NCI-H1092 treated with DMSO at 0.1 percent for 48 hours (cell line): ENCODE measurements at places on chromosomes 12 and 14.

DNA sequence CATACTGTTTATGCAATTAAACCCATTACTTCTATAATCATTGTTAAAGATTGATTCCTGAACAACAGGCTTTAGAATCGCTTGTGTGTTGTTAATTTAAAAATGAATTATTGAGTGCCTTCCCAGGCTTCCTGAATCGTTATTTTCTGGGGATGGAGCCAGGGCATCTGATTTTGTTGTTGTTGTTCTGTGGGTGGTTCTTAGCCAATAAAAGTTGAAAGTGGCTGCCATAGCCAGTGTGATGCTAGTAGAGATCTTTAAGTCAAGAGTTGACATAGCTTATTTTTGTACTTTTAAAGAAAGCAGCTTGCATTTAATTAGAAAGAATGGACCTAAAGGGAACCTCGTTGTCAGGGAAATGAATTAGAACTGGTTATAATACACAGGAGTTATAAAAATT is 6.4 kb downstream of the GOLGA5 start:
- DNase-seq: no peak

DNA sequence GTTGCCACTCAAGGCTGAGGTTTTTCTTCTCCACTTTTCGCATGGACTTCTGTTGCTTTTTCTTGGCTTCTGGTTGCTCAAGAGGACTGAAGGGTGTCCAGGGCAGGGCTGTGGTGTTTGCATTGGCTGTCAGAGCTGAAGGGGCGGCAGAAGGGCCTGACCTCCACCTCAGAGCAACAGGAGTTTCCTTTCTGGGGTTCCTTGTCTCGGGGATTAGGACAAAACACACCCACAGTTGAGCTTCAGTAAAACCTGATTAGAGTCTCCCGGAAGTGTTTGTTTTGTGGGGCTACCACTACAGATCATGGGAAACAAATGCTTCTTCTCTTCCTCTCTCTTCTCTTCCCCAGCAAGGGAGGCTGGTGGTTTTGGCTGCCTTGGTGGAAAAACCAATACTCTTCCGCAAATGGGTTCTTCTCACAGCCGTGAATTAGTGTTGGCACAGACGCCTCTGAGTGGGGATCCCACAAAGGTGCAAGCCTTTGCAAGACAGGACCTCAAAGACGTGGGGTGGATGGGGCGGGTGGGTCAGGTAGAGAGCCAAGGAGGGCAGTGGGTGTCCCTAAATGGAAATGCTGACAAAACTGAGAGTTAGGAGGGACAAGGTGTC is 317.7 kb upstream of the TBX3 start:
- no peak for DNase-seq

DNA sequence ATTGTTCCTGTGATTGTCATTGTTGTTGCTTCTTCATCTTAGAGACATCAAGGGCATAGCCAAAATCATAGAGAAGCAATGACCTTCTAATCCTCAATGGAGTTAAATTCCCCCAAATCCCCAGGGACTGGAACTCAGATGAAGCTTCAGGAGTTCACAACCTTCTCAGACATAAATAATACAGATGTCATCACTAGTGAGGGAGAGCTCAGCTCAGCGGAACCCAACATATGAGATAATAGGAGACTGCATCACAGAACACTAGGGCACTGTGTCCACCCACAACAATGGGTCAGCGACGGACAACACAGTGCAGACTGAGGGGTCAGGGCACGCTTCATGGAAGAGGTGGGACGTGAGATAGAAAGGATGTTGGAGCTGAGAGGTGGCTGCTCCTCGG is 1290.4 kb upstream of the TMEM132C start:
- no peak for DNase-seq

DNA sequence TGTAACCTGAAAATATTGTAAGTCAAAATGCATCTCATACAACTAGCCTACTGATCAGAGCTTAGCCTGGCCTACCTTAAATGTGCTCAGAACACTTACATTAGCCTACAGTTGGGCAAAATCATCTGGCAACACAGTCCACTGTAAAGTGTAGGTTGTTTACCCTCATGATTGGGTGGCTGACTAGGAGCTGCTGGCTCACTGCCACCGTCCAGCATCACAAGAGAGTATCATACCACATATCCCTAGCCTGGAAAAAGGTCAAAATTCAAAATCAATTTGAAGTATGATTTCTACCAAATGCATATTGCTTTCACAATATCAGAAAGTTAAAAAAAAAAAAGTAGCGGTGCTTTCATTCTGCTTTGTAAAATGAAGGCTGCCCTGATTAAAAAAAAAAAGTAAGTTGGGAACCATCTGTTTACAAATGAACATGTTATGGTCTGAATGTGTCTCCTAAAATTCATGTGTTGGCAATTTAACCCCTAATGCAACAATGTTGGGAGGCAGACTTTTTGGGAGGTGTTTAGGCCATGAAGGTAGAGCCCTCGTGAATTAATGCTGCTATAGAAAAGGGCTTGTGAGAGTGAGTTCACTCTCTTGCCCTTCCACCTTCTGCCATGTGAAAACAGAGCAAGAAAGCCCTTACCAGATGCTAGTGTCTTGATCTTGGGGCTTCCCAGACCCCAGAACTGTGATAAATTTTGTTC is 211.8 kb downstream of the PPM1H start:
- peak; percentile 51 for DNase-seq

- no peak for DNase-seq
These were observed 33.1 kb upstream of the GNPNAT1 start for GRCh38 chr14:52824462-52824861.

DNA sequence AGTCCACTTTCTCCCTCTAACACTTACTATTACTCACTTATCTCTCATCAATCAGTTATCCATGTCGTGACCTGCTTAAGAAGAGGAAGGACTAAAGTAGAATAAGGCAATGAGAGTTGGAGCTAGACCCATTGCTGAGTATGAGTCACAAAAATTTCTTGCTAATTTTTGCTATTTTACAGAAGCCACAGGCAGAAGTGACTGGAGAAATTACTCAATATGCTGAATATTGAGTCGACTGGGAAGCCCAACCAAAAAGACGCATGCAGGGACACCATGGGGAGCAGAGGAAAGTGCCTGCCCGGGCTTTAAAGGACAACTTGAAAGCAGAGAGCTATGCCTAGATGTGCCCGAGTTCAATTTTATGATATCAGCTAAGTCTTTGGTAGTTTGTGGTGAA is 115.4 kb upstream of the FOXG1 start:
- no peak for DNase-seq

GRCh38 chr12:54700301-54700700 is 52.1 kb upstream of the DCD start:
- DNase-seq: no peak

DNA sequence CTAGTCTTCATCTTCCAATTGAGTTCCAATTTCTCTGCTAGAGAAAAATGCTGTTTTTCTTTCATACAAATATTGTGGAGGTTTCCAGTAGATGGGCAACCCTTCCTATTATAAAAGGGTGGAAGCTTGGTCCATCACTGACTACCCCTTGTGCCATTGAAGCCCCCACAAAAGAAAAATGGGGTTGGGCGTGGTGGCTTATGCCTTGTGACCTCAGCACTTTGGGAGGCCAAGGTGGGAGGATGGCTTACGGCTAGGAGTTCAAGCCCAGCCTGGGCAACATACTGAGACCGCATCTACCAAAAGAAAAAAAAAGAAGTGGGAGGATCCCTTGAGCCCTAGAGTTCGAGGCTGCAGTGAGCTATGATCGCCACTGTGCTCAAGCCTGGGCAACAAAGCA is 22.8 kb downstream of the NCKAP5L start:
- no peak for DNase-seq

- no peak for DNase-seq
These were observed 72.6 kb downstream of the SUSD6 start for GRCh38 chr14:69683971-69684370.

DNA sequence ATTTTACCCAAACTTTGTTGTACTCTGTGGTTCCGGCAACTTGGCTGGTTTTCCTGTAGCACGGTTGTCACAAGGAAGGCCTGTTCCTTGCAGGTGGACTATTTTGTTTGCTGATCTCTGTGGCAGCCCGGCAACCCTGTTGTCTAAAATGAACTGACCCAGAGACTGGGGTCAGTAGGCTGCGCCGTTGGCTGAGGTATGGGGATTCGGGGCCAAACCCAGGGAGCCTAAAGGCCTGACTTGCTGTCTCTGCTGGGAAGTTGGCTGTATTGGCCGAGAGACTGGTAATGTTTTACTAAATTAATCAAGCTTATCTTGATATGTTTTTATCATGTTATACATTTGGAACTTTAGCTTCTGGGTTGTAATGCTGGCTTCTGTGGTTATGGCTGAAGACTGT is 13.8 kb downstream of the SMIM41 start:
- no peak for DNase-seq

- DNase-seq: no peak
These were observed 48.6 kb downstream of the KICS2 start for GRCh38 chr12:64173456-64173855.

- no peak for DNase-seq
These were observed 61.1 kb downstream of the RNF34 start for GRCh38 chr12:121461048-121461447.

DNA sequence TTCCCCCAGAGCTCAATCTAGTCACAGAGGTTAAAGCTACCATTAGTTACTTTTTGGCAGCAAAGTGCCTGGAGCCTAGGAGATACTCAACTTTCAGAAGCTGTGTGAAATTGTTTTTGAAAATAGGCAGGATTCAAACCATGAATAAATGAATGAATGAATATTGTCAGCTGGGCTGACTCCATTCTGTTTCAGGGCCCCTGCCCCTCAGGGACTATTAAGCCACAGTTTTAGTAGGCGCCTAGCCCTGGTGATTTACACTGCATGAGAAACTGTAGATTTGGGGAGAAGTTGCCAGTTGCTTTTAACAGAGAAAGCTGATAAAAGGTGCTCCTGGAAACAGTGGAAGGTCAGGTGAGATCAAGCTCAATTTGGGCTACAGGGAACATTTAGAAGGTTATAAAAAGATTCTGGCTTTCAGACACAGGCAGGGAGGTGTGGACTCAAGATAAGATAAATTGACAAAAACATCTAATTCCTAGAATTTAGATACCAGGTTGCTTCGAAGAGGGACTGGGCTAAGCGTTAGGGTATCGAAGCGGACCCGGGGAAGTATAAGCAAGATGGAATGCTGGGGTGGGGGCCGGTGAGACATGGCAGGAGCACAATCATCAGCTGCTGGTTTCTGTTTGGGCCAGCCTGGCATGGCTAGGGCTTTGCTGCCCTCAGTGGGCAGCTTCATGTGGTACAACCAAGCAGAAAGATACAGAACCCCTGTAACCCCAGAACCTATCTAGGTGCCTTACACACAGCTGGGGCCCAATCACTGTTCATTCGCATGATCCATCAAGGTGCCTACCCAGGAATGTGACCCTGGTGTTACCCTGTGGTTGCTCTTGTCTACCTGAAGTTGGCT is 14.9 kb upstream of the CELA1 start:
- DNase-seq: no peak

DNA sequence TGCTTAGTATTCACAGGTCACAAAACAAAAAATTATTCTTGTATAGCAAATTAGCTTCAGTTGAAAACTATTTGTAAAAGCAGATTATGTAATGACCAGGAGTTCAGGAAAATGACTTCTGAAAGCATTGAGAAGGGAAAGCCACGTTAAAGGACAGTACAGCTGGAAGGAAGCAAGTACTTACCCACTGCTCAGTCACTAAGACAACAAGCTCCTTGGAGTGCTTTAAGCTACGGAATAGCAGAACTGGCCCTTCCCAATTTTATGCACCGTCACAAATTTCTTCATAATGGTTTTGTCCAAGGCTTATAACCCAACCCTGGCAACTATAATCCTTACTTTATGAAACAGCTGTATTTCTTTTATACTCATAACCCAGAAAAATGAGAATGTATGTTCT is 13.0 kb upstream of the SNAPC1 start:
- DNase-seq: no peak

DNA sequence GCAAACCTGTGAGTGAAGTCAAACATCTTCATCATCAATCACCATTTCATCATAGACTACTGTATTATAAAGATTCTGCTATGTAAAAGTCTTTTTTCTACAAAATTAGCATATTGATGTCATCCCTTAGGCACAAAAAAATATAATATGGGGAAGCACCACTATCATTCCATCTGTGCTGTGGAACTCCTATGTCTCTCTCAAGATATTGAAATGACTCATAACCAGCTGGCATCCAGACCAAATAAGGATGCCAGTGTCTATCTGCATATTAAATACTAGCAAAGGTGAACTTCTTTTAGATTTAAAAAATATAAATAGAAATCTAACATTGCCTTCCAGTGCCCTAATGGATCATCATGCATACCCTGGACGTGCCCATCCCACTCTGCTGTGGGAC is 17.9 kb upstream of the DCAF5 start:
- no peak for DNase-seq

GRCh38 chr14:34502545-34503225 is 36.8 kb downstream of the EAPP start:
- DNase-seq: no peak

DNA sequence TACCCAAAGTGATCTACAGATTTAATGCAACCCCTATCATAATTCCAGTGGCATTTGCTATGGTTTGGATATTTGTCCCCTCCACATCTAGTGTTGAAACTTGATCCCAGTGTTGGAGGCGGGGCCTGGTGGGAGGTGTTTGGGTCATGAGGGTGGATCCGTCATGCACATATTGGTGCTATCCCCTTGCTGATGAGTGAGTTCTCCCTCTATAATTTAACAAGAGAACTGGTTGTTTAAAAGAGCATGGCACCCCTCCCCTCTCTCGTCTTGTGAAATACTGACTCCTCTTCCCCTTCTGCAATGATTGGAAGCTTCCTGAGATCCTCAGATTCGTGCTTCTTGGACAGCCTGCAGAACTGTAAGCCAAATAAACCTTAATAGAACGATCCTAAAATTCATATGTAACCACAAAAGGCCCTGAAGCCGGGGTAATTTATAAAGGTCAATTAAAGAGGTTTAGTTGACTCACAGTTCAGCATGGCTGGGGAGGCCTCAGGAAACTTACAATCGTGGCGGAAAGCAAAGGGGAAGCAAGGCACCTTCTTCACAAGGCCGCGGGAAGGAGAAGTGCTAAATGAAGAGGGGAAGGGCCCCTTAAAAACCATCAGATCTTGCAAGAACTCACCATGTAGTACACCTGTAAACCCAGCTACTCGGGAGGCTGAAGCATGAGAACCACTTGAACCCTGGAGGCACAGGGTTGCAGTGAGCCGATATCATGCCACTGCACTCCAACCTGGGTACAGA is 41.2 kb downstream of the SLC39A9 start:
- DNase-seq: no peak

DNA sequence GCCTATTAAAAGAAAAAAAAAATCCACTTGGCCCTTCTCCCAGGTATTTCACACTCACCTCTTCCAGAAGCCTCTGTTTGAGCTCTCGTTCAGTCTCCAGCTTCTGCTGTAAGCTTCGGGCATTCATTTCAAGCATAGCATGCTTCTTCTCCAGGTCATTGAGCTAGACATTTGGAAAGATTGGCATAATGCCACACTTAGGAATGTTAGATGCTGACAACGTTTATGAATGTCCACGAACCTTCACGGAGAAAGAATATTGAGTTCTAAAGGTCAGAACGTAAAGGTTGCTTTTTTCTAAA is 60.5 kb downstream of the PRKAB1 start:
- no peak for DNase-seq

DNA sequence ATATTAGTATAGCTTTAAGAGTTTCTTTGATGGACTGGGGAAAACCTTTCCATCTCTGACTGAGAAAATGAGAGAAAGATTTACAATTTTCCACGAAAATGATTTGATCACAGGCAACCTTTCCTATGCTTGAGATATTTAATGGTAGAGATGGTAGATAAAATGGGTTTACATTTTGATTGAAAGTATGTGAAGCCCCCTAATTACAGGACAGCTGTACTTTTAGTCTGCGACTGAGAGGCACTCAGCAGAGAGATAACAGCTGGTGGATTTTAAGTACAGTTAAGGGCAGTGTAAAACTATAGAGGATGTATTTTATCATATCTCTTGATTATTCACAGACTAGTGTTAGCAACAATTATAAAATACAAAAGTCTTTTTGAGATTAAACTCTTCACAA is 40.7 kb downstream of the C12orf50 start:
- no peak for DNase-seq
